ENCODE measurements at places on chromosomes 12 and 14.

- no peak for DNase-seq
Measured at GRCh38 chr12:97140355-97140754, 233.3 kb downstream of the NEDD1 start.

DNA sequence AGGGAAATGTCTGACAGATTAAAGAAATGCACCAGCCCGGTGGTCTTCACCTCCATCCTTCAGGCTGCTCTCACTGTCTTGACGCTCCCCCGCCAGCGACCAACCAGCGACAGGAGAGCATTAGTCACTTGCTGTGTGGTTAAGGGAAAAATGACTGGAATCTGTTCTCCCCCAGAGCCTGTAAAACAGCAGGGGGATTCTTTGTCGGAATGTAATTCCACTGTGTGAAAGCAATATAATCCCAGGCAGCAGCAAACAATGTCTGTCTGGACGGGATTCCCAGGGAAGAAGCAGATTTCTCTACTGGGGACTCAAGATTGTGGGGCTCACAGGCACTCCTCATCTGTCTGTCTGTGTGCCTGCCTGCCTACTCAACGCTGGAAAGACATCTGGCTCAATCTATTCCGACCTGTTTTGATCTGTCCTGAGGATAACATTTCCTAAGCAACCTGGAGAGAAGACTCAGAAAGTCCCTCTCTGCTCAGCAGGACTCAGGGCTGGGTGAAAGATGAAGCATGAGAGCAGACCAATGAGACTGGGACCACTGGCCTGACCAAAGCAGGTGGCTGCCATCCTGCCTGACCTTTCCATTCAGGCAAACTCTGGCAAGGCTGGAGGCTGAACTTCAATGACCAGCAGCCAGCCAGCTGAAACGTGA lies 54.6 kb downstream of the NUAK1 start:
- peak; percentile 75 for DNase-seq

DNA sequence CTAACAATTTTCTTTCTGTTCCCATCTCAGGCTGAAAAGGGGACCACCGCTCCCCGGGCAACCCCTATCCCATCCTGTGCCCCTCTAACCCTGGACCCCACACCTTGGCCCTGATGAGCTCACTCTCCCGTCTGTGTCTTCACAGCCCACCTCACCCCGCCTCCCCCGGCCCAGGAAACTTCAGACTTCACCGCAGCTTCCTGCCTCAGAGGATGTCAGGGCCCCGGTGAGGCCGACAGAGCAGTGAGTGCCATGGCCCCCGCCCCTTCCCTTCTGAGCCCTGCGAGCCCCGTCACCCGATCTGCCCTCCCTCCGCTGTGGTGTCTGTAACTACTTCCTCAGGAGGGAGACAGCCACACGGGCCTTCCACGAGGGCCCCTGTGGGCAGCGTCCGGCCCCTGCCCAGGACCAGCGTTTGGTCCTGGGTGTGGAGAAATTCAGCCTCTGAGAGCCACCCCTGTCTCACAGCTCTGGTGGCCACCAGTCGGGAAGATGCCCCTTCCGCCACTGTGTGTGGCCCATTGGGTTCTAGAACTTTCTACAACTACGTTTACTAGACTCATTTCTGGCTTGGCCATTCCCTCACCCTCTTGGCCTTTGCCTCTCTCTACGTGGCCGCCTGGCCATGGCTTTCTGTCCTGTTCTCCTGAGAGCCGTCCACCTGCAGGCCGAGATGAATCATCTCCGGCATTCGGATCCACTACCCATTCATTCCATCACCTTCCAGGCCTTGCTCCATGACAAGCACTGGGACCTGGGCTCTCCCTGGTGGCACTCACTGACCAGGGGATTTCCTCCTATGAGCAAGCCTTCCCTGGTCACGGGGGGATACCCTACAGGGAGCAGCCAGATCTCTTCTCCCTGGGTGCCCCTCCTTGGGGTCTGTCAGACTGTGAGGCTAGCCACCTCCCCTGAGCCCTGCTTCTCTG lies 3.4 kb downstream of the RHOF start:
- no peak for DNase-seq

DNA sequence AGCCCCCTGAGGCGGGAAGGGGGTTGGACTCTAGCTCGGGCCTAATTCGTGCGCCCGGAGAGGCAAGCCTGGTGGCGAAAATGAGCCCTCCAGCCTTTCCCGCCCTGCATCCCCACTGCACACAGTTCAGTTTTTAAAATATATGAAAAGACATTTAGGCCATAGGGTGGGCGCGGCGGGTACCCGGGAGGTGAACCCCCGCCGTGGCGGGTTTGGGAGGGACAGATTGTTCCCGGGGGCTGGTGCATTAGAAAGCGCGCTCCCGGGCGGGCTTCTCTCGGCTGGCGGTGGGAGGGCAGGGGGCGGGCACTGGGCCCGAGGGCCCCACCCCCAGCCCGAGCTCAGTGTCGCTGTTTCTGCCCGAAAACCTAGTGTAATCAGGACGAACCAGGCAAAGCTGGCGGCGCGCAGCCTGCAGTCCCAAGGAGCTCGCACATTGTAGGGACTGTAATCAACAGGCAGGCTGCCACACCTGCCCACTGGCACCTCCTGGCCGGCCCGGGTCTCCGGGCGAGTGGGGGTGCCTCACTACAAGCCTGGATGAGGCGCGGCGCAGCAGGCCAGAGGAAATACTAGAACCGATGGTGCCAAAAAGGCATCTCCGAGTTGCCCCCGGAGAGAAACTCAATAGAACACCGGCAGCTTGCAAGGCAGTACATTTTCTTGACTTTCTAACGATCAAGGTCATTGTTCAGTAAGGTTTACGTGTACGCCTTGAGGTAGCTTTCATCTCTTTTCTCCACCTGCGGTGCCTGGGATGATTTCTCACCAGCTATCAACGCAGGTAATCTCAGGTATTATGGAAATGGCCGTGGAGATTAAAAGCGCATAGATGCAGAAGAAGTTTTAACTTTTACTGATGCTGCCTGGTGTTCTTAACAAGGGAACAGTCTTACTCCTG lies 764 bp upstream of the SPTB start:
- peak; percentile 78 for DNase-seq

GRCh38 chr12:87439990-87440827 lies 589.0 kb downstream of the C12orf50 start:
- peak; percentile 3 for DNase-seq

DNA sequence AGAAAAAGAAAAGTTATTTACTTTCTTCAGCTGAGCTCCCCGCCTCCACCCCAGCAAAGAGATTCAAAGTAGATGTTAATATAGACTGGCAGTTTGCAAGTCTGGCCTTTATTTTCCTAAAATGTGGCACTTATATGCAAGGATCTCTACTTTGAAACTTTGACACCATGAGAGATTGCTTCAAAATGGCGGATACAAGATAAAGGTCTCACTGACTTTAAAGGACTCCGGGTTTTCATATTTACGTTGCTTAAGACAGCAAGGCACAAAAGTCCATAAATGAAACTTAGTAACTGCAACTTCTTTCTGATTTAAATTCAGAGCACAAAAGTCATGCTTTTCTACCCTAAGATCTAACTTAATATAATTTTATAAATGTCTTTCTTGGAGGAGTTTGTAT lies 3.5 kb downstream of the OTX2 start:
- DNase-seq = no peak

DNA sequence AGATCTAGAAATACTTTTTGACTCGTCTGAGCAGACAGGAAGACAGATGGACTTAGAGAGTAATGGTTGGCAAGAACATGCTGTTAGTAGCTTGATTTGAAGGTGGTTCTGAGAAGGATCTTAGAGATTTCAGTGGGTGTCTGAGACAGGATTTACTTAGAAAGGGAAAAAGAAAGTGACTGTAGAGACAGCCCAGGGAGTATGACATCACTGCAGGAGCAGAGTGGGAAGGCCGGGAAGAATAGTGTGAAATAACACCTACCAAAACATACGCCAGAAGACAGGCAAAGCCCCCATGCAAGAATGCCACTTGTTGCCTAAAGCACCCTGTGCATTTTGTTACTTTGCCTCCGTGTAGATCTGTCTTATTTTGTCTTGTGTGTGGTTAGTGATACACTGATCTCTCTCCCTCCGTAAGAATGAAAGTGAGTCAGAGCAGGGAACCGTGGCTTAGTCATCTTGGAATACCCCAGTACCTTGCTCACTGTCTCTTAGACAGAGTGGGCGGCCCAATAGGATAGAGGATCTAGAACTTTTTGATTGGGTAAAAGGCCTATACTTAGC lies 161.3 kb upstream of the IFNG-AS1 start:
- DNase-seq = peak; percentile 12

- DNase-seq = no peak
Measured at GRCh38 chr14:69299286-69300035, 39.5 kb downstream of the GALNT16 start.

GRCh38 chr12:52487211-52487610 lies 5.8 kb downstream of the KRT6A start:
- peak; percentile 11 for DNase-seq

DNA sequence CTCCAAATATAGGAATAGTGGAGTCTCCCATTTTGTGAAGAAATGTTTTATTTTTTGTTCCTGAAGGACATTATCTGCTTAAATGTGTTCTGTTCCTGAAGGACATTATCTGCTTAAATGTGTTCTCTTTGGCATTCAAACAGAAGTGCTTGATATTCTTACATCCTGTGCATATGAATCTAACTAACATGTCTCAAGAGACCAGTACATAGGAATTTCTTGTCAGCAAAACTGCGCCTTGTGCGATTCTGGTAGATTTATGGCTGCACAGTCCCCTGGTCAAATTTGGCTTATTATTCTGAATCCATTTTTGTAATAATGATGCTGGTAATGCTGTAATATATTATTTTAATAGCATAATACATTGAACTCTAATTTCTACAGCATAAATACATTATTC lies 722.4 kb downstream of the NOVA1 start:
- DNase-seq = no peak

DNA sequence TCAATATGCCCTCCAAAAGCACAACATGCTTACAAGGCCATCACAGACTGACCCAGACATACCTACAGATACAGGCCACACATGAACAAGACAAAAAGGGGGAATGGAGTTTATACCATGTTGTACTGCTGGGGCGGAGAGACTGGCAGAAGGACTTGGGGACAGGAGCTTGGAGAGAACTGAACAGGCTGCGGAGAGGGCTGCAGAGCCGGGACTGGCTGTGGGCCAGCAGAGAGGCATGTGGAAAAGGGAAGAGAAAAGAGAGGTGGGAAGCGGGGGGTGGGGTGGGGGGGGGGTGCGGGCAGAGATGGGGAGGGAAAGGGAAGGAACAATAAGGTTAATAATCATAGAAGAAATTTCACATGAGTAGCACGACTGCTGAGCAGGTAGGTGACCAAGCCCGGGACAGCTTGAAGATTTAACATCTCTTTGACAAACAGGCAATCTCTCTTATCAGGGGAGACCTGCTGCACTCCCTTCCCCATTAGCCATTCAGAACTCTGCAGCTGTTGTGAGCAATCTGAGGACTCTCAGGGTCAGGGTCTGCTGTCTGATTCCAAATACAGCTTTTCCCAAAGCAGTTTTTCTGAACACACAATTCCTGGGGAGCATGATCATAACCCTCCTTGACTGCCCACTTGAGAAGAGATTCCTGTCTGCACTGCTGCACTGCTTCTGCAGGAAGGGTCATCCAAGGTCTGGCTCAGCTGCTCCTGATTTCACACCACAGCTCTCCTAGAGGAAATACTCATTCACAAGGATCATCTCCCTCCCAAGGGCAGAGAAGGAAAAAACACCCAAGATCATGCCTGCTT lies 21.6 kb upstream of the STAC3 start:
- DNase-seq = no peak

DNA sequence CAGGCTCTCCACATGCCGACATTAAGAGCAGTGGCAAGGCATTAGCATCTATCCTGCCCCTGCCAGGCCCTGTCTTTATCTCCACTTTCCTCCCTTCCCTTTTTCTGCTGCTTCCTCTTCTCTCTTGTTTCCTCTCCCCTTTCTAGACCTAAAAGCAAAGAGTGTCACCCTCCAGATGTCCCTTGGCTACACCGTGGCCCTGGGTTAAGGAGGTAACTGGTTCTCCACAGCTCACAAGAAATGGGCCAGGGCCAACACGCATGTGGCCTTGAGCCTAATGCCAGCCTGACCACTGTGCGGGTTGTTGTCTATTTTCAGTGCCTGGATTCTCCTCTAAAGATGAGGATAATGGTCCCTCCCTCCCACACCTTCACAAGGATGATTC lies 41.7 kb upstream of the DDX11 start:
- DNase-seq = no peak

- no peak for DNase-seq
Measured at GRCh38 chr12:106892075-106892474, 63.6 kb upstream of the TMEM263 start.

DNA sequence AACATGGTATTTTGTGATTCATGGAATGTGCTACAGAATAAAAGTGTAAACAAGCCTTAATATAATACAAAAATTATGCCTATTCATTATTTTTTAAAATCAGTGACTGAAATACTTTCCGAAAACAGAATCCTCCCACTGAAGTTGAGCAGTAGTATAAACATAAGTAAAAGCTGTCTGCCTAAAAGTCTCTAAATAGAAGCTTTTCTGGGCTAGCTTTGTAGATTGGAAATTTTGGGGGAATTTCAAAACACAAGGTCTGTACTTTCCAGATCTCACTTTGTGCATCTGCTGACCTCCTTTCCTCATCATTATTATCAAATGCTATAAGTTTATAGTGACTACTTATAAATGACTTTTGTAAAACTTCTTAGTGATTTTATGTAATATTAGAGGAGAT lies 80.4 kb upstream of the TRHDE start:
- DNase-seq = no peak

DNA sequence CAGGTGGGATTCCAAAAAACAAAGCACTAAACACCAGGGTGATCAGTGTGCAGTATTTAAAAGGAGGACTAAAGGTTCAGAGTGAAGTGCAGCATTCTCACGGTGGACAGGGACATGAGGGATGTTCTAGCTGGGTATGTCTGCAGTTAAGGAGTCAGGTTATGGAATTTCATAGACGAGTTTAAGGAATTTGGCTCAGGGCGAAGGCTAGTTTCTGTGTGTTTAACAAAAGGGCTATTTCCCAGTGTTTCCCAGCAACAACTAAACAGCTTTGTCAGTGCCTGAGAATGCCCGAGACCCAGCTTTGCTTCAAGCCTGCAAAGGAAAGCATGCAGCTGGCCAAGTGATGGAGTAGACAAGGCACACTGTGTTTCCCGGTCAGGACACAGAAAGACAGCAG lies 7.0 kb downstream of the KRT1 start:
- DNase-seq = no peak

- no peak for DNase-seq
Measured at GRCh38 chr14:93059917-93060545, 55.7 kb downstream of the ITPK1 start.

DNA sequence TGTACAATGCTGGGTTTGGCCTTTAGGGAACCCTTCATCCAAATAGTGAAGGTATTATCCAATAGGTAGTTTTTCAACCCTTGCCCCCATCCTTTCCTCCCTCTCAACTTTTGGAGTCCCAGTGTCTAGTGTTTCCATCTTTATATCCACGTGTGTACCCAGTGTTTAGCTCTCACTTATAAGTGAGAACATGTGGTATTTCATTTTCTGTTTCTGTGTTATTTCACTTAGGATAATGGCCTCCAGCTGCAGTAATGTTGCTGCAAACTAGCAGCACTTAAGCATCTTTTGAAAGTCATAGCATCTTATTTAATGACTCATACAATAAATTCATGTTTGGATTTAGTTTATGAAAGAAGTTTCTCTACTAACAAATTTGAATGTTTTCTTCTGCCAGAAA lies 442.5 kb downstream of the NELL2 start:
- DNase-seq = no peak

- no peak for DNase-seq
Measured at GRCh38 chr12:7207866-7208625, 18.6 kb downstream of the PEX5 start.
